ENCODE measurements at places on chromosomes 7 and 10.

GRCh38 chr7:27901028-27901760 is 161.2 kb downstream of the TAX1BP1 start:
- DNase-seq = peak; percentile 84

DNA sequence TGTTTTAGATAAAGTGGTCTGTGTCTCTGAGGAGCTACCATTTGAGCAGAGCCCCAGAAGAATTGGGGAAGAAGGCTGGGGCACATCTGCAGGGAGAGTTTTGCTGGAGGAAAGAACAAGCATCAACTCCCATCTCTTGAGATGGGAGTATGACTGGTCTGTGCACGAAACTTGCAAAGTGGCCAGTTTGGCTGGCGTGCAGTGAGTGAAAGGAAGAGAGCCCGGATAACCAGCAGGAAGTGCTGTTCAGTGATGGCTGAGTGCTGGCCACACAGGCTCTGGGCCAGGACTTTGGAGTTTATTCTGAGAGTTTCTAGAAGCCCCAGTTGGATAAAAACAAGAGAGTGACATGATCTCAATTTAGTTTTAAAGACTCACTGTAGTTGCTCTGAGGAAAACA is 34.4 kb upstream of the SVIL start:
- no peak for DNase-seq

DNA sequence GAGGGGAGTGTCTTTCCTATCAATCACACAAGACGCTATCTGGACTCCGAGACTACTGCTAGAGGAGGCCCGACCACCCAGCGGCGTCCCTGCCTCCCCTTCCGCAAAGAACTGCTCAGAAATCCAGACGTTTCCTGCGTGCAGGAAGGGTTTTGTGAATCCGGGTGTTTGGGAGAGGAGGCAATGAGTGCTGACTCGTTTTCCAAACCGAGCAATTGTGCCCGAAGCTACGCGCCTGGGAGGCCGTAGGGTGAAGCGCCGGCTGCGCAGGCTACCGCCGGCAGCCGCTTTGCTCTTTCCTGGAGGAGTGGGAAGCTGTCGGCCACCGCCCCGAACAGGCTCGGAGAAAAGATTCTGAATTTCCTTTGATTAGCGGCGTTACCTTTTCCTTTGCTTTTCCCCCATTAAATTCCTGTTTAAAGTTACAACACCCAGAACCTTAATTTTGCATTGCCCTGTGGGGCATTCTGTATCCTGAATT is 5.3 kb downstream of the VAX1 start:
- DNase-seq = no peak

GRCh38 chr10:110514848-110515247 is 17.1 kb downstream of the DUSP5 start:
- no peak for DNase-seq

DNA sequence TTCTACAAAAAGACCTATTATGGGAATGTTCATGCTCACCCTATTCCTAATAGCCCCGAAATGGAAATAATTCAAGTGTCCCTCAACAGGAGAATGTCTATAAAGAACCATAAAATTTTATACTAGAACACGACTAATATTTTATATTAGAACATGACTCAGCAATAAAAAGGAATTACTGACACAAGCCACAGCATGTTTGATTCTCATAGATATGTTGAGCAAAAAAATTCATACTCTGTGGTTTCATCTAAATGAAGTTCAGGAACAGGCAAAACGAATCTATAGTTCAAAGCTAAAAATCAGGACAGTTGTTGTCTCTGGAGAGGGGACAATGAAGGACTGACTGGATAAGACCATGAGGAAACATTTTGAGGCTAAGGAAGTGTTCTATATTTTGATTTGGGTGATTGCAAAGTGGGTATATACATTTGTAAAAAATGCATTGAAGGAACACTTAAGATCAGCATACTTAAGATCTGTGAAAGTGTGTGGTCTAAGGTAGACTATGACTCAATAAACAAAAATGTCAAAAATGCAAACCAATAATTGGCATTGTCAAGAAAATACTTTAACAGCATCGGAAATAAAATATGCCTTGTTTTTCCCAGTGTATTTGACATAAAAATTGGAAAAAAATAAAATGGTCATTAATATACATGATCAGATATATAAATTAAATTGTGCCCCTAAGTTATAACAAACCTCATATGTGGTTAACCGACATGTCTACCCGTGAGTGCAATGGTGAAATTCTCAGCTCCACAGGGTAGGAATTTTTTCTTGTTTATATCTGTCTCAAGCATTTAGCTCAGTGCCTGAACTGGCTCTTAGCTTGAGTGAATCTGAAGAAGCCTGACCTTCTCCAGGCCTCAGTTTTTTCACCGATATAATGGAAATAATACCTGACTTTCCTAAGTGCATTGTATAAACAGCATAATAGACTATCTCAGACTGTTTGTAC is 124.9 kb upstream of the CTTNBP2 start:
- no peak for DNase-seq

GRCh38 chr10:6423004-6423403 is 157.1 kb downstream of the PRKCQ start:
- DNase-seq = peak; percentile 41

DNA sequence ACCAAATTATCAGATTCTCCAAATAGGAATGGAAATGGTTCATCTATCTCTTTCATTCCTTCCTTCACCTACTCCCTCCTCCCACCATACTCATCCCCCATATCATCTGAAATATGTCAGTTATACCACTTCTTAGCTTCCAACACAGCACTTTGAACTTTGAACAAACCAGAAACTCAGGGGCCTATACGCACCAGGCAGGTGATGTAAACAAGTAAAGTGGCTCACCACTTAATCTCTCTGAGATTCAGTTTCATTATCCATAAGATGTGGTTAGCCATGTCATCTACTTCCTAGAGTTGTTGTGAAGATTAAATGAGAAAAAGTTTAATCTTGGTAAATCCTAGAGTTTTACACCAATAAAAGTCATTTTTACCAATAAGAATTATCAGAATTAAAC is 65.9 kb upstream of the LRRN3 start:
- DNase-seq = no peak

DNA sequence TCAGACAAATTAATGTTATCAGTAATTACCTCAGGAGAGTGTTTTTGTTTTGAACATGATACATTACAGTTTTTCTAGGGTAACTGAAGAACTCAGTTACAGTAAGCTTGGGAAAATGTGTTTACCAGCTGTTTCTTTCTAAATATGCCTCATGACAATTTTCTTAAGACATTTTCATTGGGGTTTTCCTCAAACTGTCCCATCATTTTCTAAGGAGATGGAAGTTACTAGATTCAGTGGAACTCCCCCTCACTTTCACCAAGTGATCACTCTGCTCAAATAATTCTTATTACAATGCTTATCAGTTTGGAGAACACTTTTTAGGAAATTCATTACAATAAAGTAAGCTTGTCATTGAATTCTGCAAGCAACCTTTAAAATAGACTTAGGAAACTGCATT is 6.4 kb upstream of the SPAG6 start:
- no peak for DNase-seq

GRCh38 chr10:34629084-34629483 is 186.0 kb downstream of the PARD3 start:
- DNase-seq = no peak

- DNase-seq = no peak
Measured at GRCh38 chr7:74092321-74092963, 8.8 kb downstream of the LIMK1 start.

GRCh38 chr7:16889305-16889704 is 7.5 kb upstream of the AGR3 start:
- DNase-seq = no peak

DNA sequence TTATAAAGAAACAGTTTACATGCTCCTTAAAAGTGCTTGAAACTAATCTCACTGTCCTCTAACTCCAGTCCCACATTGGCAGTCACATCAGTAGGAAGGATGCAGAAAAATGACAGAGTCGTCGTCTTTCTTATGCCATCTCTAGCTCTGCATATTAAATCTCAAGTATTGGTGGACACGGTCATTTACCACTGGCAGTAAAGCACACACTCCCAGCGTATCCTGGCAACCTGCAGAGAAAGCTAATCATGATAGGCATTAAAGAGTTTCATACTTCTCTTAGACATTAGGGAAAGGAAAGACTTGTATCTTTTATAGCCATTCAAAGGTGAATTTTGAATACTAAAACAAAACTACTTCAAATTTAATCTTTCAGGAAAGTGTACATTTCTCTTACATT is 202.0 kb upstream of the COBL start:
- DNase-seq = no peak

- DNase-seq = peak; percentile 18
Measured at GRCh38 chr7:135326636-135327280, 93.1 kb downstream of the STRA8 start.

GRCh38 chr10:78473006-78473405 is 439.3 kb downstream of the RPS24 start:
- no peak for DNase-seq

- DNase-seq = no peak
Measured at GRCh38 chr10:5038733-5039132, 35.1 kb upstream of the AKR1C2 start.

GRCh38 chr10:4107285-4107851 is 322.4 kb upstream of the KLF6 start:
- no peak for DNase-seq

- no peak for DNase-seq
Measured at GRCh38 chr10:33596422-33596821, 262.0 kb upstream of the NRP1 start.

GRCh38 chr10:3655528-3655927 is 129.5 kb downstream of the KLF6 start:
- no peak for DNase-seq

- no peak for DNase-seq
Measured at GRCh38 chr10:125002047-125002422, 60.1 kb downstream of the ZRANB1 start.

GRCh38 chr7:122546496-122546895 is 152.4 kb downstream of the RNF133 start:
- DNase-seq = no peak

GRCh38 chr10:30166929-30167328 is 107.5 kb upstream of the JCAD start:
- DNase-seq = no peak

- no peak for DNase-seq
Measured at GRCh38 chr10:48431871-48432270, 125.4 kb downstream of the MAPK8 start.

GRCh38 chr10:120810298-120810697 is 40.9 kb upstream of the WDR11 start:
- DNase-seq = no peak

GRCh38 chr7:137084607-137085380 is 216.3 kb downstream of the CHRM2 start:
- DNase-seq = peak; percentile 69

DNA sequence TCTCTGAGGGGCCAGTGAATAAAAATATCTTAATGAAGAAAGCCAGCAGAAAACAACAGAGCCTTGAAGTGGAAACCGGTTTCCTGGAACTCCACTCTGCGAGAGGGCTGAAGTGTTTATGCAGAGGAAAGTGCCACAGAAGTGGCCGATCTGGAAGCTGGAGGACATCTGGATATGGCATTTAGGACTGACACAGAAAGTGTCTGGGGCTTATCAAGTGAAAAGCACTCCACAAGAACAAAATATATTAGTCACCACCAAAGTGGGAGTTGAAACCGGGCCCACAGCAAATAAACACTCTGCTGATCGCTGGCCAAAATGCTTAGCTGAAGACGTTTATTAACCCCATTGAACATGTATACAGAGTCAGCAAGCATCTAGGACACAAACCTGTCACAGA is 7.8 kb downstream of the NOD1 start:
- DNase-seq = peak; percentile 92

- DNase-seq = no peak
Measured at GRCh38 chr10:48490571-48490940, 114.3 kb downstream of the ARHGAP22 start.

GRCh38 chr10:129741280-129741977 is 222.6 kb downstream of the EBF3 start:
- DNase-seq = no peak

GRCh38 chr10:63644418-63645142 is 123.4 kb downstream of the REEP3 start:
- DNase-seq = peak; percentile 43

DNA sequence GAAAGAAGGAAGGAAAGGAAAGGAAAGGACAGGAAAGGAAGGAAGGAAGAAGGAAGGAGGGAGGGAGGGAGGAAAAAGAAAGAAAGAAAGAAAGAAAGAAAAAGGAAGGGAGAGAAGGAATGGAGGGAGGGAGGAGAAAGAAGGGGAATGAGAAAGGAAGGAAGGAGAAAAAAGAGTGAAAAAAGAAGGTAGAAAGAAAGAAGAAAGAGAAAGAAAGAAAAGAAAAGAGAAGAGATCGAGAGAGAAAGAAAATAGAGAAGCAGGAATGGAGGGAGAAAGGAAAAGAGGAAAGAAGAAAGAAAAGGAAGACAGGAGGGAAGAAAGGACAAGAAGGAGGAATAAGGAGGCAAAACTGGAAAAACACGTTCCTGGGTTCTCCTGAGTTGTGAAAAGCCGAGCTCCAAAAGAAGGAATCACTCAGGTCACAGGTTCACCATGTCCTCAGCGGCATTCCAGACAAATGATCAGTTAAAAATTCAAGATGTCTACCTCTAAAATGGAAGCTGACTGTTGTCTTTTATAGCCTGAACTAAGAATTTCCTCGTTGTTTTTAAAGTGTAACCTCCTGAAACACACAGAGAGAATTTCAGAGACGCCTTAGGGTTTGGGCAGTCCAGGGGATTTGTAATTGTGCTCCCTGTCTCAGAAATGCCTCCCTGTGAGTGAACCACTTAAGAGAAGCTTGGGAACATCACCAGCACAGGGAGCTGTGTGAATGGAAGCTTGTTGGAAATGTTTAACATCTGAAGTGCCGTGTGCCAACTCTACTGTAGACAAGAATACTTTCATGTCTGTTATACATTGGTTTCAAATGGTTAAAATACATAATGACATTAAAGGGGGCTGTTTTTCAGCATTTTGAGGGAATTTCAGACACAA is 80.7 kb downstream of the INHBA start:
- no peak for DNase-seq

DNA sequence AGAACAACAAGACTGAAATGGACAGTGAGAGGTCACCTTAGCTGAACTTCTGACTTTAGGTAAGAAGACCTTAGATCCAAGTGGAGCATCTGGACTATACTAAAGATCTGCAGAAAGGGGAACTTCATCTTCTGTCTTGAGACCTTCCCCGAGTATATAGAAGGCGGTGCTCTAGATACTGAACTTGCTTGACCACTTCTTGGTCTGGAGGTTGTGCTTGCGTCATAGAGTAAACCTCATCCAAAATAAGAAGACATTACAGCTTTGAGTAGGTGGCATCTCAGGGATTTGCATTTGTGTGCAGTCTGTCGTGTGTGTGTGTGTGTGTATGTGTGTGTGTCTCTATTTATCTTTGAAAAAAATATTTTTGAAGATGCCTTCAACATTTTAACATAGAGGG is 157.5 kb downstream of the CHN2 start:
- DNase-seq = no peak

DNA sequence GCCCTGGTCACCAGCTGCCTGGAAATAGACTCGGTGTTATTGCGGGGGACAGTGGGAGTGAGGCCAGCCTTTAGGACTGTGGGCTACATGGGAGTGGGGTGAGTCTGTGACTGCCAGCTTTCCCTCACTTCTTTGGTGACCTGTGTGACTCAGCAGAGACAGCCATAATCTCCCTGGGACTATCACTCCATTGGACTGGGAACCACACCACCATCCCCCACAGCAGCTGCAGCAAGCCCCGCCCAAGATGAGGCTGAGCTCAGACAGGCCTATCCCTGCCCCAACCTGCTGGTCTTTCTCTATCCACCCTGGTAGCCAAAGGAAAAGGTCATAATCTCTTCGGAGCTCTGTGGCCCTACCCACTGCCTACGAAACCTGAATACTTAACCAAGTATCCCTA is 263.2 kb downstream of the FZD1 start:
- DNase-seq = no peak

GRCh38 chr7:156198277-156198676 is 386.0 kb upstream of the SHH start:
- DNase-seq = no peak

- DNase-seq = peak; percentile 68
Measured at GRCh38 chr10:60182691-60183090, 207.0 kb downstream of the ANK3 start.

All from GM23248 (cell line).